ENCODE measurements at places on chromosomes 2 and 18.

DNA sequence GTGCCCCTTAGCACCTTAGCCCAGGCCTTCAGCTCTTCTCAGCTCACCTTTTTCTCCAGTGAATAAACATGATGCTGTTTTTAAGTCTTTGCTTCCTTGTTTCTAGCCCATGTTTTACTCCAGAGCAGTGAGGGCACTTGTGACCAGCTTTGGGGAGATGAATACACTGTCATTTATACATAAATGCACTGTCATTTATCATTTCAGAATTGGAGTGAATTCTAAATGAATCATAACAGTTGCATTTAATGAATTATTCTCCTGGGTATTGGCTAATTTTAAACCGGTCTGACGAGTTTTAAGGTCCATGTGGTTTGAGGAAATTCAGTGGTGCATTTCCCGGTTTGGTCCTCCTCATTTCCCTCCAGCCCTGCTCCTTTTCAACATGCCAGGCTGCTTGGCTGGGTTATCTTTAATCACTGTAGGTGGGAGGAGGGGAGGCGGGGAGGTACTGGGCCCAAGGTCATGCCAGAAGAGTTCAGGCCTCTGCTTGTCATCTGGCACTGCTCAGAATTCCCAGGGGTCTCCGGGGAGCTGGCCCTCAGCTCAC, 23.9 kb downstream of the PRKCE start:
- no peak for DNase-seq

DNA sequence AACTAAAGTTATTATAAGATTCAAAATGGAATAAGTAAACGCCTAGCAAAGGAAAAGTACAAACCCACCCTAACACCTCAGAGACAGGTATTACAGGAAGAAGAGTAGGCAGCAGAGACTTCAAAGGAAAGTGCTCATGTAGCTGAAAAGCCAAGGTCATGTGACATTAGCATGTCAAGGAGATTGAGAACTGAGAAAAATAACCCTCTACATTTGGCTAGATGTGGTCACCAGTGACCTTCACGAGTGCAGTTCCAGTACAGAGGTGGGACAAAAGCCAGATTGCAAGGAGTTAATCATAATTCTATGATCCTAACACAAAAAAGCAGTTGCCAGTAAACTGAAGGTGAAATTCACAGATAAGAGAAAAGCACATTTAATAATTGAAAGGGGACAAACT, 252.7 kb downstream of the ZEB2 start:
- DNase-seq, result no peak

GRCh38 chr18:22398464-22398863, 19.3 kb downstream of the CTAGE1 start:
- no peak for DNase-seq

- DNase-seq, result no peak
Observed at GRCh38 chr2:238655198-238655860, 192.6 kb upstream of the TWIST2 start.

GRCh38 chr2:47274054-47274782, 119.1 kb upstream of the STPG4 start:
- no peak for DNase-seq

GRCh38 chr18:11289248-11289647, 139.9 kb upstream of the PIEZO2 start:
- no peak for DNase-seq

GRCh38 chr2:45283764-45284620, 274.7 kb upstream of the SIX2 start:
- no peak for DNase-seq
